GM12864 (cell line): ENCODE measurements at places on chromosomes 16 and 17.

GRCh38 chr16:81405702-81406113 is 38.9 kb upstream of the CMIP start:
- DNase-seq: no peak

DNA sequence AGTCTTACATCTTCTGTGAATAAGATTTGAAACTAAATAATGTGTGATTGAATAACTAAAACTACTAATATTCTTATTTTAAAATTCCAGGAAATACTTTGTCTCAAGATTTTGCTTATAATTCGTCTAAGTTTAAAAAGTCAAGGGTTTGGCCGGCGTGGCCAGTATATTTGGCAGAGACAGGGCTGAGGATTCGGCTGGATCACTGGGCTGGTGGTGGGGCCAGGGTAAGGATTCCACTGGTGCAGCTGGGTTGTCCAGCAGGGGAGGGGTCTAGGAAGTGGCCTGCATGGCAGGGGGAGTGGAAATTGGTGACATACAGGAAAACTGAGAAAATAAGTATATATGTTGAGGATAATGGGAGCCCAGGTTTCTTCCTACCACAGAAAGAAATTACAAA is 75.7 kb downstream of the MYO1D start:
- DNase-seq: no peak

- DNase-seq: no peak
Measured at GRCh38 chr17:59853168-59853918, 39.4 kb downstream of the TUBD1 start.

DNA sequence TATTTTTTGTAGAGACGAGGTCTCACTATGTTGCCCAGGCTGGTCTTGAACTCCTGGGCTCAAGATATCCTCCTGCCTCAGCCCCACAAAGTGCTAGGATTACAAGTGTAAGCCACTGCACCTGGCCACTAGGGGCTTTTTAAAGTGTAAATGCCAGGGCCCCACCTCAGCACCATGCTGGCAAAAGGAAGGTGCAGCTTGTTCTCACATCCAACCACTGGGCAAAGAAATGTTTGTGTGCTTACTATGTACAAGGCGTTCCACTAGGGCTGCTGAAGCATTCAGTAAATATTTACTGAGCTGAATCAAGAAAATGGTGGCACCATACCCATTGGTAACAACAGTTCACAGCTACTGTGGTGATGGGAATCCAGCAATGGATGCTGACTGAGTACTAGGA is 22.6 kb downstream of the COG1 start:
- DNase-seq: no peak

DNA sequence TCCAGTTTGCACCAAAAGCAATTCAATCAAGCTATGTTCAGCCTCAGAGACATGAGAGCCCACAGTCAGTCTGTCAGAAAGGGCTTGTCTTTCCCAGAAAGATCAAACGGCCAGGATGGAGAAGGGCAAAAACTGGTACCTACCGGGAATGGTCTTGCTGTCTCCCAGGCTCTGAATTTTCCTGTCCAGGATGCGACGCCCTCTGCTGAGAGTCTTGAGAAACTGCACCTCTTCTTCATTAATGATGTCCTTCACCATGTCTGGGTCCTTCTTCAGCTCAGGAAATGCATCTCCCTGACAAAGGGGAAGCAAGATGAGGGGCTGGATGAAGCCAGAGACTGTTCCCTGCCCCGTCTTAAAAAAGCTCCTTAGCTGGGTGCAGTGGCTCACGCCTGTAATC is 15.8 kb upstream of the EXOSC6 start:
- no peak for DNase-seq

DNA sequence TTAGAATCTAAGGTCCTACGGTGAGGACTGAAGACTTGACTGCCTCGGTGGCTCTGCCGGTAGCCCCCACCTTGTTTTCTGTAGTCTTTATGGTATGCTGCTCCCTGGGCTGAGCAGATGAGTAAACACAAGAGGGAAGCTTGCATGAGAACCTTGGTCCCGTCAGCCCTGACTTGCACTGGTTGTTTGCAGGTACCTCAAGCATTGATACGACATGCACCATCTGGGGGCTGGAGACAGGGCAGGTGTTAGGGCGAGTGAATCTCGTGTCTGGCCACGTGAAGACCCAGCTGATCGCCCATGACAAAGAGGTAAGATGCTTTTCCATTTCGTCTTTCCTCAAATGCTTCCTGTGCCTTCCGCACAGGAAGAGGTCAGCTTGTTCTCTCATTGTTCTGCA is 21.1 kb upstream of the TACO1 start:
- no peak for DNase-seq

GRCh38 chr17:2688351-2689342 is 22.9 kb downstream of the CLUH start:
- no peak for DNase-seq

DNA sequence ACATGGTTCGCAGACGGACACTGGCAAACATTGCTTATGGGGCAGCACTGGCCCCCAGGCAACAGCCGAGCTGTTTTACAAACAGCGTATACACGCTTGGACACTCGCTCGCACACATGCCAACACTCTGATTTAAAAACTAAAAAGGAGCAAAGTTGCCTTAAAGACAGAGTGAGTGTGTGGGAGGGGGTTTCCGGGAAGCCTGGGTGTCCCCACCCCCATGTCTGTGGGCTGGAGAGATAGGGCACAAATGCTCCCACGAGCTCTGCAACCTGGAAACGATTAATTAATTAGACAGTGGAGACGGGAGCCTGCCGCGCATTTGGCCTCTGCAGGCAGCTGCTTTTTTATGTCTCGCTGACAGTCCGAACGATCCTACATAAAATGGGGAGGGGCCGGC is 107.9 kb upstream of the ZNF469 start:
- DNase-seq: no peak

DNA sequence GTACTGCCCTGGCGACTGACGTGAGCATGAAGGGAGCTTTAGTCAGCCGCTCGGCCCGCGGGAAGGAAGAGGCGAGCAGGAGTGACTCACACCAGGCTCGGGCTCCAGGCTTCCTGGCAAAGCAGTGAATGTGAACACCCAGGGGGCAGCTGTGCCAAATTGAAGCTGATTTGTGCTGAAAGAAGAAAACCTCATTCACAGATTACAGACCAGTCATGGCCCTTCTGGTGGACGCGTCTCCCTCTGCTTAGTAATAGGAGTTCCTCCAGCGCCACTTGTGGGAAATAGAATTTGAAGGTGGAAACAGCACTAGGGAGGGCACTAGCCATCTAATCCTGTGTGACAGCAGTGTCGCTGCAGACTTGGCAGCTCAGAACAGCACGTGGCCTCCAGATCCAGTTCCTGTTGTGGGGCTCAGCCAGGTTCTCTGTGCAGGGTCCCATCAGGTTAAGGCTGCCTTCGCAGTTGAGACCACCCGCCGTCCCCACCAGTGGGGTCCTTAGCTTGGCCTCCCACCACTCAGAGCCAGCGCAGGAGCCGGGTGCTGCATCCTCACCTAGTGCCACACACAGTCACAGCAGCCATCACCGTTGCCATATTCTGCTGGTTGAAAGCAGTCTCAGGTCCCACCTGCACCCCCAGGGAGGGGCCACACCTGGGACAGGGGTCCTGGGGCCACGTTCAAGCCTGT is 164.5 kb upstream of the CHMP6 start:
- no peak for DNase-seq

DNA sequence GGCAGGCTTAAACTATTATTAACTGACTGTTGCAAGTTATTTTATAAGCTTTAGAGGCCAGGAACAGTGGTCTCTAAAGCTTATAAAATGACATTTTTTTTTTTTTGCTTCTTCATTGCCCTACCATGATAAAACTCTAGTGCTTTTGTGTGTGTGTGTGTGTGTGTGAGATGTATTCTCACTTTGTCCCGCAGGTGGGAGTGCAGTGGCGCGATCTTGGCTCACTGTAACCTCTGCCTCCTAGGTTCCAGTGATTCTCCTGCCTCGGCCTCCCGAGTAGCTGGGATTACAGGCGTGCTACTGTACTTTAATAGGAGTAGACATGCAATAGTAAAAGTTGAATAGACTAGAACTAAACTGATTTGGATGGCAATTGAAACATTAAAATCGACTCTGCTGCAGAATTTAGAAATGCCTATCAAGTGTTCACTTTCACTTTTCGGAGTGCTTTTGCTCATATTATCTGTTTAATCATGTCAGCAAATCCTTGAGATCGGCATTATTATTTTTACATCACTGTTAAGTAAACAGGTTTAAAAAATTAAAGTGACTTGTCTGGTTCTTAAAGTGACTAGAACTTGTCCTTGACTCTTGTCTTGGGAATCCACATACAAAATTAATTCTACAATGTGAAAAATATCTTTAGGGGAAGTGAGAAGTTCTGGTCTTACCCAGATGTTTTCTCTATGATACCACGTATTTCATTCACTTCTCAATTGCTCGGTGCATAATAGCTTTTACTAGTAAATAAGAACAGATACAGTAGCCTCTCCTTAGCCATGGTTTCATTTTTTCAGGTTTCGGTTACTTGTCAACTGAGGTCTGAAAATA is 8.4 kb upstream of the PCTP start:
- no peak for DNase-seq

- no peak for DNase-seq
Measured at GRCh38 chr16:67531247-67531646, 2.6 kb downstream of the RIPOR1 start.

DNA sequence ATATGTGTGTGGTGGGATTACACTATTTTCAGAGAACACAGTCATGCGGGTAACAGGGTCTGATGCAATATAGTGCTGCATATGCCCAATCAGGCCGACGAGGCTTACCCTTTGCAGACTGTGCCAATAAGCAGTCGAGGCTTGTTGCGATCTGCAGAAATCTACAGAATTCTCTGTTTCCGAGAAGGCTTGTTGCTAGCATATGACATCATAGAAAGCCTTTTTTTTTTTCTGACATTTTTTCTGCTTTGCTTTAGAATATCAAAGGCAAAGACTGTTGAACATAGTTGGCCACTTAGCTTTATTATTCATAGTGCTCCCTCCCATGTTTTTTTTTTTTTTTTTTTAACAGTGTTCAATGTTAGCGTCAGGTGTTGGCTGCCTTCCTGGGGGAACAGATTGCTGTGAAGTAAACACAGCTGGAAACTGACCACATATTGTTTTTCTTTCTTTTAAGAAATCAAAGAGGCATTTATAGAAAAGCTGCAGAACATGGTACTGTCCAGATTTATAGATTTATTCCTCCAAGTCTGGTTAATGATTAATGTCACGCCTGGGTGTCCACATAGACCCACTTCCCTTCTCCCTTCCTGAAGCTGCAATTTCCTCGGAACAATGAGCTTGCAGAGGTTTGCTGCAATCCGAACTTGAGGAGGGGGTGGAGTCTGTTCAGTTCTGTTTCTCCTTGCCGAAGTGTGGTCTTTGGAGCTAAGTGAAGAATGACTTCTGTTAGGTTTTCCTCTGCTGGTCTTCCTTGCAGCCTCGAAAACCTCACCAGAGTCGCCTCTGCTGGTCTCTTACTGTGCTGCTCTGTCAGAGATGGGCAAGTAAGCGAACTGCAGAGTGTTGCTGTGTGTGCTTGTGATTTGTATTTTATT is 87.3 kb downstream of the MAP2K6 start:
- no peak for DNase-seq

DNA sequence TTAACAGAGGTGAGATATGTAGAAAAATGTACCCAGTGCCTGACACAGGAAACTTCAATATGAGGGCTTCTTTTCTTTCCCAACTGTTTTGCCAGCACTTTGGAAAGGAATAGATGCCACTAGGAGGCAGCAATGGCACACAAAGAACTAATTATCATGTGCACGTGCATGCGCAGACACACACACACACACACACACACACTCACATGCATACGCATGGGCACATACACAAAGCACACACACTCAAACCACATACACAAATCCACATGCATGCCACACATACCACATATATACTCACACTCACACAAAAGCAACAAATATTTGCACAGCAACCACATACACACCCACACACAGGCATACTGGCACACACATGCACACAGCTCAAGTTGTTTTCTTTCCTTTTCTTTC is 8.8 kb upstream of the CEP112 start:
- DNase-seq: no peak

GRCh38 chr16:58201163-58201562 is 3.3 kb upstream of the CSNK2A2 start:
- DNase-seq: no peak

GRCh38 chr17:52938623-52939230 is 780.2 kb upstream of the CA10 start:
- no peak for DNase-seq

GRCh38 chr16:67463059-67463458 is 17.9 kb downstream of the ATP6V0D1 start:
- DNase-seq: no peak

- no peak for DNase-seq
Measured at GRCh38 chr17:80992948-80993624, 1.4 kb downstream of the CHMP6 start.

DNA sequence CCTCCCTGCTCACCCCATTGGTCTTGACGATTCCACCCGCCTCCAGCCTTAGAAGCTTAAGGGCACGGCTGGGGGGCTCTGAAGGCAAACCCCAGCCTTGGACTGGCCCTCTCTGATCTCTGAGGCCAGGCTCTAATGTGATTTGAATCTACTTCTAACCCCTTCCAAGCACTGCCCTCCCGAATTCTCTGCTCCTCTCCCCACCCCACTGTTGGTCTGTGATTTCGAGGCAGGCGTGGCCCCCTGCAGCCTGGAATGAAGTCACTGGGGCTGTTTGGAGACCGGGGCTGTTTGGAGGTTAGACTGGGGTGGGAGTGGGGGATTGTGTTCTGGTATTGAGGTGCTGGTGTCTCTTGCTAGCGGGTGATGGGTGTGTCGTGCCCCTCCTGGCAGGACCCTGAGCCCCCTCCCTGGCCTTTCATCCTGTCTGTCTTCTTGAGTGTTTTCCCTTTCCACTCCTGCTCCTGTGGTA is 2.2 kb downstream of the GRB7 start:
- no peak for DNase-seq

GRCh38 chr17:76686538-76687297 is 24.0 kb downstream of the MXRA7 start:
- DNase-seq: no peak

DNA sequence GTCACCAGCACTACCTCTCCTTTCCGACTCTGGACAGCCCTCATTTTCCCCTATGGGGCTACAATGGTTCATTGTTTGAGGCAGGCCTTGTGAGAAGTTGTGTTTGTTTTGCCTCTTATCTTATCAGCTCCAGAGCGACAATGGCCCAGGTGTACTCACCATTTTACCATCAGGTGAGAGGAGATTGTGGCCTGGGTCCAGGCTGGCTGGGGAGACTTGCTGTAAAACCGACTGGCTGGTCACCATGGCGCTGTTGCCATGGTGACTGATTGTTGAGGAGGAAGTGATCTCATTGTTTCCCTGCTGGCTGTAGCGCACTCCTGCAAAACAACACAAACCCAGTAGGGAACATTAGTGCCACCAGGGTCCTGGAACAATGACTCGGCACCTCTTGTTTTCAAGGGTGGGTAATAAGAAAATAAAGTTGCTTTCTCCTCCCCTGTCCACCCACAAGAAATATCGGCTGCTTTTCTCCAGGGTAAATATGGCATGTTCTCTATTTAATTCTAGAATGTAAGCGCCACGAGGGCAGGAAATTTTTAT is 34.4 kb downstream of the HNF1B start:
- no peak for DNase-seq

DNA sequence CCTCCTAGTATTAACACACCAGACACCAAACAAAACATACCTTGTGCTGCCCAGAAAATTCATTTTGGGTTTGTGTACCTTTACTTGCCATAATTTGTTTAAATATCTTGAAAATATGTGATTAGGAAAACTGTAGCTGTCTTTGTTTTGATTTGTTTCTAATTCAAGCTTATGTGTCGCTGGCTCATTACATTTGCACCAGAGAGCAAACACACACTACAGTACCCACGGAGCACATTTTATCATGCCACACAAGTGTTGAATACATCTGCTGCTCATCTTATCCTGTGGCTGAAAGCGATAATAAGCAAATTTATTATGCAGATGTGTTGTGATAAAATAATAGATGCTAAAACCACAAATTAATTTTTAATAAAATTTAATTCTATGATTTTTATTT is 63.1 kb downstream of the SPAG9 start:
- no peak for DNase-seq
